ENCODE measurements at places on chromosomes 1 and 21.

- no peak for DNase-seq
Measured at GRCh38 chr1:114756009-114756892, 1.5 kb downstream of the CSDE1 start.

- no peak for DNase-seq
Measured at GRCh38 chr1:236997361-236997760, 6.9 kb downstream of the MT1HL1 start.

DNA sequence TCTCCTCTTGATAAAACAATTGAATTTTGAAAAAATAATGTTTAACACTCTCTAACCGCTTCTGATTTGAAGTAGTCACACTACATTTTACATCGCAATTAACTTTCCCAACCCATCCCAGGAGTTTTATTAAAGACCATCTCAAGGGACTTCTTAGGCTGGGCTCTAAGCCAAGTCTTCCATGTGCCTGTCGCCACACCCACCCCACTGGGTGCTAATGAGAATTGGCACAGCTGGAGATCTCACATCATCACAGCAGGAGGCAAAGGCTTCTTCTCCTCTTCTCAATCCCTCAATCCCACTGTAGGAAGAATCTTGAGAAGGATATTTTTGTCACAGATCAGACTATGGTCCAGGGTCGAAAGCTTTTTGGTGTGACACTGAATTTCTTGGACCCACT lies 328.9 kb downstream of the NUF2 start:
- no peak for DNase-seq

- DNase-seq = no peak
Measured at GRCh38 chr1:21818656-21819055, 6.6 kb downstream of the LDLRAD2 start.

DNA sequence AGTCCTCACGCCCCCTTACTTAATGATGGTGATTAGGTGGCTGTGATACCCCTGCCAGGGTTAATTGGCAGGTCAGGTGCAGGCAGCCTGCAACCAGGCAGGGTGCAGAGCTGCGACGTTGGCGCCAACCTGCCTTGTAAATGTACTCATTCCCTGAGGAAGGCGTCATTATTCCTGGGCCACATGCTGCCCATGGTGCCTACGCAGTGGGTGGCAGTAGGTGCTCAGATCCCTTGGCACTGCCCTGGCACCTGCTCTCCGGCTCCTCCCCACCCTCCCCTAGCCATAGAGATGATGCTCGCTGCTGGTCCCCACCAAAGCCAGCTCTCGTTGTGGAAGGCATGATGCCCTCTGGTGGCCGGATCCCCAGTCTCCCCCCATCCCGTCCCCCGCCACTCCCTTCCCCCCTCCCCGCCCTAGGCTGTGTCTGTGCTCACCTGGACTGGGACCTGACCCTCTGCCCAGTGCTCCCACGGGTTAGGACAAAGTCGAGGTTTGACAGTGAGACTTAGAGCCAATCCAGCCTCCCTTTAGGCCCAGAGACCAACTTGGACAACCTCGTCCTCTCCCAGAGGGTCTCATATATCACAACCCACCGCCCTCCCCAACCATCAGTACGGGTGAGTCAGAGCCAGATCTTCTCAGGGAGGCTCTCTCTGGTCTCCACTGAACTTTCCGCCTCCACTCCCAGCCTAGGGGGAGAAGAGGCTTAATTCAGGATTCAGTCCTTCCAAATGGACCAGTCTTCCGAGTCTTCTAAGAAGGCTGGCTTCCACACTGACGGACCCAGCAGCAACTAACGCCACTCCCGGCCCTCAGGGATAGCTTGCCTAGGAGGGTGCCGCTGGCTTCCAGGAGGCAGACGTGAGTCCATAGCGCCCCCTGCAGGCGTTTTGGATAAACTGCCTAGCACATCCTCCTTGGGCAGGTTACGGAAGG lies 5.7 kb downstream of the KRTCAP2 start:
- DNase-seq = peak; percentile 40

DNA sequence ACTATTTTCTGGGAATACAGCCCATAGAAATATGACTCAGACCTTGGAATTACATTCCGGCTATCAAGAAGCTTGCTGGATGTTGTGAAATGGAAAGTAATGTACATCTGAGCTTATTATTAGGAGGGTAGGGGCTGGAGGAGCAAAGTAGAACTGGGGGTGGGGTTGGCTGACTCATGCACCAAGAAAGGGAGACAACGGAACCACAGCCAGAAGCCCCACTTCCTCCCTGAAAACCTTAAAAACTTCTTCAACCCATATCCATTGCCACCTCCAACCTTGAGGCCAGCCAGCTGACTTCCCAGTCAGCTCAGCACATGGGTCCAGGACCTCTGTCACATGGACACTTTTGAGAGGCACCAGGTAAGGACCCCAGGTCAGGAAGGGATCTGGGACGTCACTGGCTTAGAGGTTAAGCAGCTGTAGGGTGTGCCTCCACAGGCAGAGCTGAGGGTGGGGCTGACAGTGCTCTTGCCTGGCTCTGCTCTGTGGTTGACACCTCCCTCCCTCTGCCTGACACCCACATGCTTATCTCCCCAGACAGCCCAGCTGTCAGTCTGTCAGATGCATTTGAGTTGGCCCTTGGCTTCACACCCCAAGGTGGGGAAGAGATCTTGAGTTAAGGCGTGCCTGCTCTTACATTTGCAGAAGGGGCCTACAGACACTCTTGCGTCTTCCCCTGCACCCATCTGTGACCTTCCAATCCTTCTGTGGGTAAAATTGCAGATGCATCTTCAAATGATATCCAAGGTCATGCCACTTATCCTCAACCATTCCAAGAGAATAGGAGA lies 5.7 kb upstream of the ZNF683 start:
- DNase-seq = no peak

DNA sequence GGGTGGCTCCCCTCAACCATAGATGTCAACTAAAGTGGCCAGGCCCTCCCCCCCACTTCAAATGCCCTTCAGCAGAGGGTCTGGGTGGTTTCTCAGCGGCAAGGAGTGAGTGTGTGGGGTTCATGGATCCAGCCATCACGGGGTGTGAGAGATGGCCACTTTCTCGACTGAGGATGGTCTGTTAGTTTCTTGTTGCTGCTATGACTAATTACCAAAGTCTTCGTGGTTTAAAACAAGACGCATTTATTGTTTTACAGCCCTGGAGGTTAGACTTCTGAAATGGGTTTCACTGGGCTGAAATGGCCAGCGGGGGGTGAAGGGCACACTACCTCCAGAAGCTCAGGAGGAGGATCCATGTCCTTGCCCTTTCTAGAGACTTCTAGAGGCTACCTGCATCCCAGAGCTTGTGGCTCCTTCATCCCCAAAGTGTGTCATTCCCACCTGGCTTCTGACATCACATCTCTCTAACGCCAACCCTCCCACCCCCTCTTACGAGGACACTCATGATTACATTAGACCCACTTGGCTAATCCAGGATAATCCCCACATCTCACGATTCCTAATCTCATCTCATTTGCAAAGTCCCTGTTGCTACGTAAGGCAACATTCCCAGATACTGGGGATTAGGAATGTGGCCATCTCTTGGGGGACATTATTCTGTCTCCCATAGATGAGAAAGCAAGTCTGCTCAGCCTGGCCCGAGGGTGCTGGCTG lies 53.0 kb downstream of the EPHB2 start:
- no peak for DNase-seq

DNA sequence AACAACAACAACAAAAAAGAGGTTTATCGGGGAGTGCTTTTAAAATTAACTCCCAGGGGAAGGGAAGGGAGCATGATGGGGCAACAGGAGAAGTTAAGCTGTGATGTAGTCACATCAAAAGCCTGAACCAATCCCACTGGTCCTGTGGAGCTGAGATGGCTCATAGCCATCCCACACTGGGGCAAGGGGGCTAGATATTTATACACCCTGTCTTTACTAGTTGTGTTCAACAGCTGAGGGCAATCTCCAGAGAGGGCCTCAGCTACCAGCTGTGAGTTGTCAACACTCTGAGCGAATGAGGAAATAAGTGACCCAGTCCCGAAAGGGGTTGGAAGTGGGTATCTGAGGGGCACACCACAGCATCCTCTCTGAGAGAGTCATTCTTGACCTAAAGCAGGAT lies 31.0 kb upstream of the CREG1 start:
- no peak for DNase-seq

DNA sequence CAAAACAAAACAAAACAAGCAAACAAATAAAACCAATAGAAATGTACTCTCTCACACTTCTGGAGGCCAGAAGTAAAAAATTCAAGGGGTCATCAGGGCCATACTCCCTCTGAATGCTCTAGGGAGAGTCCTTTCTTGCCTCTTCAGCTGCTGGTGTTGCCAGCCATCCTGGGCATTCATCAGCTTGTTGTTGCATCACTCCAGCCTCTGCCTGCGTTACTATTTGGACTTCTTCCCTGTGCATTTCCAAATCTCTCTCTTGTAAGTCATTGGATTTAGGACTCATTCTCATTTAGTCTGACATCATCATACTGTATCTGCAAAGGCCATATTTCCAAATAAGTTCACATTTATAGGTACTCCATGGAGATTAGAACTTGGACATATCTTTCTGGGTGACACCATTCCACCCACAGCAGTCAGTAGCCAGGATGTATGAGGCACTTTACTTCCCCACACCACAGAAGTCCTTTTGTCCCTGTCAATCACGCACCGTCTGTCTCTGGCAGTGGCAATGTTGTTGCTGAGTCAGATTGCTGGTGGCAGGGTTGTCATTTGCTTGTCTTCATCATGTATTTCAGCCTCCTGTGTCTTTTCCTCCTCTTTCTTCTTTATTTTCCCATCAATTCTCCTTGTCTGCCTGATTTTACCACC lies 151.0 kb upstream of the KCNJ6 start:
- no peak for DNase-seq
